ENCODE measurements at places on chromosomes 1 and 21.

DNA sequence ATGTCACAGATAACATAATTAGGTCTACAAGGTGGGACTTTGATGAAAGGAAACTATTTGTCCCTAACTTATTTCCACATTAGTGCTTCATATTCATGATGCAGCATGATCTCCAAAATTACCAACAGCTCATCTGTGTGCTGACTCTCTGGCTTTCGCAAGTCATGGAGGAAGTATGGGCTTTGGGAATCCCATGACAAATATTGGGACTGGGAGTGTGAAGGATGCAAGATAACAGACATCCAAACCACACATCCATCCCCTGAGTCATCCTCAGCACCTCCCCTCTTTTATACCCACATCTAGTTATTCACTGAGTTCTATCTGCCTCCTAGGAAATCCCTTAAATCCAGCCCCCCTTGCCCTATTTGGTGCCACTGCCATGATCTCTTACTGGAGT is 102.8 kb upstream of the COL24A1 start:
- DNase-seq, result no peak

DNA sequence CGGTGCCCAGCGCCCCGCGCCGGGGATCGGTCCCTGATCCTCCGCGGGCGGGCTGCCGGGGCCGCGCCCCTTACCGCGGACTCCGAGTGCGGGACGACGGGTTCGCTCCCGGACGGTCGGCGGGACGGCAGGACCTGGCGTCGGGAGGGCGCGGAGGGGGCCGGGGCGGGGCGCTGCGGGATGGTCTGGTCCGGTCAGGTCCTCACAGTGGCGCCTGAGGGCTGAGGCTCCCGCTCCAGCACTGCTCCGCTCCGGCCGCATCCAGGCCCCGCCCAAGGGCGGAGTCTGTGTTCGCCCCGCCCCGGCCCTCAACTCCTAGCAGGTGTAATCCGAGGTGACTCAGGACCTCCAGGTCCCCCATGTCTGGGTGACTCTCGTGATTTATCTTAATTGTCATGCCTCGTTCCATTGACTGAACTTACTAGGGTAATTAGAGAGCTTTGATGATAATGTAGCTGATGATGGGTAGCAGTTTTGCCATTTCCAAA is at the start of gene RAB3B:
TSS of gene RAB3B (minus strand) at position 223 of the 488 bp plus-strand sequence. CDS start 13,583 bp downstream, outside the sequence.
- no peak for DNase-seq

- no peak for DNase-seq
Measured at GRCh38 chr1:222994511-222995235, 148.4 kb downstream of the TLR5 start.

DNA sequence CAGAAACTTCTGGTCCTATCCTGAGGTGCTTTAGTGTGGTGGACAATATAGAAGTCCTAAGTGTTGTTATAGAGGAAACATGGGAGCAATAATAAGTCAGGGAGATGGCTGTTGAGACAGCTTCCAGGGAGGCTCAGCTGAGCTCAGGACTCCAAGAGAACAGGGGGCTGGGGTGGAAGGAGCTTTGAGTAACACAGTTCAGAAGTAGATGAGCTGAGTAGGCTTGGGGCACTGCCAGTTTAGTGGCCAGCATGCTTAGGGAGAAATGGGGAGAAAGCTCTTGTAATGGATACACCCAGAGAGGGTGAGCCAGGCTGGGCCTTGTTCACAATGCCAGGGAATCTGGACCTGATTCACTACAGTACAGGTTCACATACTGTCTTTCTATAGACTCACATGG is 201.6 kb downstream of the DAB1 start:
- no peak for DNase-seq

- DNase-seq, result no peak
Measured at GRCh38 chr1:63590166-63590560, 3.0 kb upstream of the PGM1 start.

GRCh38 chr21:45528028-45528705 is 14.1 kb downstream of the SLC19A1 start:
- no peak for DNase-seq
